Activated naive CD4-positive, alpha-beta T cell treated with anti-CD3 and anti-CD28 coated beads for 36 hours (primary cell): ENCODE measurements at places on chromosomes 3 and 15.
A peak's percentile ranks its signal among the peaks of the same experiment; 100 is the strongest.

GRCh38 chr15:101608201-101608600, 44.0 kb downstream of the TM2D3 start:
- DNase-seq: no peak

- DNase-seq: no peak
Measured at GRCh38 chr15:49492151-49492550, 69.1 kb downstream of the FGF7 start.

GRCh38 chr3:170531657-170532335, 54.1 kb downstream of the SLC7A14 start:
- DNase-seq: no peak

GRCh38 chr3:112297714-112298113, 3.7 kb upstream of the SLC9C1 start:
- DNase-seq: no peak

GRCh38 chr3:163936543-163936942, 1141.8 kb downstream of the SI start:
- DNase-seq: no peak

DNA sequence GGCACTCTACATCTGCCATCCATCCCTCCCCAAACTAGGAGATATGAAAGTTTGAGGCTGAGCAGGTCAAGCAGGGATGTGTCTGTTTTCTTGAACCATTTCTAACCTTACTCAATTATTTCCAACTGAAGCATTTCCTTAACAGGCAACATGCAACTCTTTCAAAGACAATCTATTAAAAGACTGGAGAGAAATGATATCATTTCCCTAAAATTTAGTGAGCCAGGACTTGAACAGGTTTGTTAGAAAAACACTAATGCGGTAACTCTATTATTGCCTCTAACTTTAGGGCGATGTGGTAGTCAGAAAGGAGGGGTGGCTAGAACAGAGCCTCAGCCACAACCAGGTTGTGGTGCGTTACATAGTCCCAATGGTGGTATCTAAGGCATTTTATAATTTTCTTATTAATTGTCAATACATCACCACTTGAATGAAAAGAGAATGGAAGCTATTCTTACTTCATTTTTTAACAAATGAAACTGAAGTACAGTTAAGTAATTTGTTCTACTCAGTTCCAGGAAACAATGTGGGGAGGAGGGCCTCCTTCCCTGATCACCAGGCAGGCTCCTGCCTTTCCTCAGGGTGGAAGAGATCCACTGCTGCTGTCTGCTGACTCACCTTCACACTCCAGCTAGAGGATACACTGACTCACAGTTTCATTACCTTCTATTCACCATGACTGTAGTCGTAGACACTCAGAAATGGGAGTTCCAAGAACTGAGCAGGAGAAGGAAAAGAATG, 22.8 kb downstream of the MYO1E start:
- peak; percentile 40 for DNase-seq

DNA sequence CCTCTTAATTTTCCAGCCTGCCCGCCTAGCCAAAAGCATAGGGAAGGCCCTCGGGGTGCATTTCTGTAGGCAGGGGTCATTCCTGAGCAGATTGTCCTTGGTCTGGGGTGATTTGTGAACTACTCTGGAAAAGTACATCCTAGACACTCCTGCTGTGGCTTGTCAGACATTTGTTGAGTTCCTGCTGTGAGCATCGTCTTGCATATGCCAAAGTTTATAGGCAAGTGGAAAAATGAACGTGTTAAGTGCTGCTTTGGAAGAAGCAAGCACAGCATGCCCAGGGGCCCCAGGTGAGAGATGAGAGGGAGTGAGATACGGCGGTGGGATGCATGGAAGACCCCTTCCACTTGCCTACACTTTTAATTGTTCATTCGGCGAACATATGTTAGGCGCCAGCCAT, 237.7 kb upstream of the ST8SIA2 start:
- no peak for DNase-seq

GRCh38 chr3:157274644-157275137, 114.7 kb upstream of the CCNL1 start:
- DNase-seq: no peak

DNA sequence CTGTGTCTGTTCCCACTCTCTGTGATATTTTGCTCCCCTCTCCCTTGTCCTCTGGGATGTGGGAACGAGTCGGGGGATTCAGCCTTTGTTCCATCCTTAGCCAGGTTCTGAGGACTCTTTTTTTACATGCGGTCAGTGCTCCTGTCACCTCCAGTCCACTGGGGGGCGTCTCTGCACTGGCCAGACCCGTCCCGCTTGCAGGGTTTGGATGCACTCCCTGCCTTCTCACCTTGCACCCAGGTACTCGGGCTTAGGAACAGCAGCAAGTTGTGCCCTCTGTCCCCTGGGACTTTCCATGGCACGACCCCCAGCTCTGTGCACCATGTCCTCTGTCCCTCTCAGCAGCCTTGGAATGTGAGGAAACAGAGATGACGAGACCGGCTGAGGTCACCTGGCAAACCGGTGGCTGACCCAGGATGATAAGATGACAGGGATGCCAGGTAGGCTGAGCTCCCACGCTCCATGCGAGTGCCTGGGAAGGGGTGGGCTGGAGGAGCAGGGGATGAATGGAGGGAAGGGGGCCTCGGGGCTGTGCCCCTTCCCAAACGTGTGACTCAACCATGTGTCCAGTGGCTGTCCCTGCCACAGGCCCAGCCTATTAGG, 27.3 kb upstream of the FGD5 start:
- peak; percentile 79 for DNase-seq

- no peak for DNase-seq
Measured at GRCh38 chr15:55224892-55225291, 28.2 kb upstream of the RSL24D1 start.
